H1 (cell line): ENCODE measurements at places on chromosomes 2 and 18.

DNA sequence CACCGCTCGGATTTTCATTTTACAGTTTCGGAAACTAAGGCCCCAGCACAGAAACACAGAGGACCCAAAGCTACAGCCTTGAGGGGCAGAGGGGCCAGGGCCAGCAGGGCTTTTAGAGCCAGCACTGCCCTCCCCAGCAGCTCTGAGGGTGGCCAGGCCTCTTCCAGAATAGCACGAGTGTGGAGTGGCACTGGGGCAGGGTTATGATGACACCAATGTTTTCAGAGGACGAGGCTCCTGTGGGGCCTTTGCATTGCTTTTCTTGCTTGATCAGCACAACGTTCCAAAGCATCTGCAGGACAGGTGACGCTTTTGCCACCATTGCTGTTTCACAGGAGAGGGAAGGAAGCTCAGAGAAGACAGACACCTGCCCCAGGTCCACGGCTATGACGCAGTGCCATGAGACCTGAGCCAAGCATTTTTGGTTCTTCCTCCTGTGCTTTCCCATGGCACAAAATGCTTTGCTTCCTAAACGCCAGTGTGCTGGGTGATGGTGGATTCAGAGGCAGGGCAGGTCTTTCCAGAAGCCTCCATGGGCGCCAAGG, 126.9 kb downstream of the MBP start:
- H3K4me3 ChIP-seq: no peak overlapping the region
- DNase-seq: no peak
- H3K36me3 ChIP-seq: no peaks in the 10 kb centered on the region
- no peak overlapping the region for H3K27ac ChIP-seq
- peaks cover 12% of the 10 kb centered on the region; the same call in 1 of the 2 replicates for H3K4me1 ChIP-seq

- H3K4me1 ChIP-seq: no peaks in the 10 kb centered on the region
- peaks cover 56% of the 10 kb centered on the region for H3K36me3 ChIP-seq
- no peak overlapping the region for H3K27ac ChIP-seq
- peak; percentile 17 for DNase-seq
Measured at GRCh38 chr2:135840601-135841000, 3.6 kb upstream of the LCT start.

- no peaks in the 10 kb centered on the region for H3K36me3 ChIP-seq
- peaks cover 12% of the 10 kb centered on the region for H3K4me1 ChIP-seq
Measured at GRCh38 chr2:170155022-170155722, 22.8 kb upstream of the MYO3B start.

GRCh38 chr2:28640260-28640907, 111.2 kb upstream of the PPP1CB start:
- H3K4me1 ChIP-seq: no peaks in the 10 kb centered on the region
- no peak overlapping the region for H3K27ac ChIP-seq
- no peak for DNase-seq
- H3K4me3 ChIP-seq: no peak overlapping the region
- H3K27me3 ChIP-seq: no peaks in the 10 kb centered on the region

DNA sequence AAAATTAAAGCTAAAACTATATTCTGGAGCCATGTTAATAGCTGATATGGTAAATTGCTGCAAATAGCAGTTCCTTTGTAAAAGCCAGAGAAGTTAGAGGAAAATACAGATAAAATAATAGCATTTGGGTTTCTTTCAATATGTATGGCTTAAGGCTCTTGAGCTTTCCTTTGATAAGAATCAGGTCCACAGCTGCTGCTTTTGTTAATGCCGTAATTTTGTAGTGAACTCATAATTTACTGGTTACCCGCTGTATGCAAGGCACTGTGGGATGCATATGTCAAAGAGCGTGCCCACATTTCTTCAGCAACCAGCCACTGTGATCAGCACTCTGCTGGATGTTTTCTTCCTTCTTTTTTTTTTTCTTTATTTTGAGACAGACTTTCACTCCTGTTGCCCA, 79.1 kb downstream of the MOGAT1 start:
- no peaks in the 10 kb centered on the region for H3K36me3 ChIP-seq
- DNase-seq: no peak
- H3K4me3 ChIP-seq: no peak overlapping the region
- H3K4me1 ChIP-seq: peaks cover 8% of the 10 kb centered on the region; the same call in 1 of the 2 replicates
- H3K27me3 ChIP-seq: peaks cover 1% of the 10 kb centered on the region
- H3K27ac ChIP-seq: no peak overlapping the region

DNA sequence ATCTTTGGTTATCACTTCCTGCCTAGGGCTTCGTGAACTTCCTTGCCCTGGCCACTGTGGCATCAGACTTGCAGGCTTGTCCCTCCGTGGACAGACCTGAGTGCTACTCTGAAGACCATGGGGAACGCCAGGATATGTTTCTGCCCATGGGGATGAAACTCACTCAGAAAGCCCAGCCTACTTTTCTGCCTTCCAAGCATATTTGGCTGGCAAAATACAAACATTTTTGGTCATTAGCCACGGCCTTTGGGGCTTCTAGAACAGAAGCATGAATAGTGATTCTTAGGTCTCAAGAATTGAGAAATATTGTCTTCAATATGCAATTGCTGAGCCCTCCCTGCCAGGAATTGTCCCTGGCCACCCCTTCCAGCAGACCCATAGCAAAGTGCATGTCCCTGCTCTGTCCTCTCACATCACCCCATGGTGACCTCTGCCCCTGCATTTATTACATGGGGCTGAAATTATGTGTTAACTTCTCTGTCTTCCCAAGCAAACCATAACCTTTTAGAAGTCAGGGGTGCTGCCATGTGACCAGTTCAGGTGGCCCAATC, 152.4 kb downstream of the OSR1 start:
- no peak for DNase-seq
- H3K27me3 ChIP-seq: no peaks in the 10 kb centered on the region
- H3K27ac ChIP-seq: no peak overlapping the region
- no peak overlapping the region for H3K4me3 ChIP-seq
- no peaks in the 10 kb centered on the region for H3K36me3 ChIP-seq
- no peaks in the 10 kb centered on the region for H3K4me1 ChIP-seq

DNA sequence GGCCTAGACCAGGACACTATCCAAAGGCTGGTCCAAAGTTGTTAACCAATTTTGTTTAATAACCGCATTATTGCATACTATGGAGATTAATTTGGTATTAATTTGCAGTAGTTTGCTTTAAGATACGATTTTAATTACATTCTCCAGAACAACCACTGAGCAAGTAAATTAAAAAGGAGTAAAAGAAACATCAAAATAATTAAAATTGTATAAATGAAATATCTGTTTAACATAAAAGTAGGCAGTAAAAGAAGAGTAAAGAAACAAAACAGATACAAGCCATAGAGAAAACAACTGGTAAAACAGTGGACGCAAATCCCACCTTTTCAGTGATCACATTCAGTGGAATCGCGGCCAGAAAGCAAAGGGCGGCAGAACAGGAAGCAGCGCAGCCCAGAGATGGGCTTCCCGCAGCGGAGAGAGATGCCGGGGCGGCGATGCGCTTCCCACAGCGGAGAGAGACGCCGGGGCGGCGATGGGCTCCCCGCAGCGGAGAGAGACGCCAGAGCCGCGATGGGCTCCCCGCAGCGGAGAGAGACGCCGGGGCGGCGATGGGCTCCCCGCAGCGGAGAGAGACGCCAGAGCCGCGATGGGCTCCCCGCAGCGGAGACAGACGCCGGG, 176.8 kb downstream of the RTP5 start:
- no peak overlapping the region for H3K27ac ChIP-seq
- H3K4me1 ChIP-seq: no peaks in the 10 kb centered on the region
- no peak overlapping the region for H3K4me3 ChIP-seq
- H3K36me3 ChIP-seq: no peaks in the 10 kb centered on the region
- DNase-seq: no peak
- peaks cover 91% of the 10 kb centered on the region for H3K27me3 ChIP-seq

GRCh38 chr2:124702777-124703176, 677.7 kb downstream of the CNTNAP5 start:
- no peak overlapping the region for H3K27ac ChIP-seq
- H3K4me3 ChIP-seq: no peak overlapping the region
- no peak for DNase-seq
- H3K4me1 ChIP-seq: no peaks in the 10 kb centered on the region
- H3K36me3 ChIP-seq: no peaks in the 10 kb centered on the region
- H3K27me3 ChIP-seq: no peaks in the 10 kb centered on the region

DNA sequence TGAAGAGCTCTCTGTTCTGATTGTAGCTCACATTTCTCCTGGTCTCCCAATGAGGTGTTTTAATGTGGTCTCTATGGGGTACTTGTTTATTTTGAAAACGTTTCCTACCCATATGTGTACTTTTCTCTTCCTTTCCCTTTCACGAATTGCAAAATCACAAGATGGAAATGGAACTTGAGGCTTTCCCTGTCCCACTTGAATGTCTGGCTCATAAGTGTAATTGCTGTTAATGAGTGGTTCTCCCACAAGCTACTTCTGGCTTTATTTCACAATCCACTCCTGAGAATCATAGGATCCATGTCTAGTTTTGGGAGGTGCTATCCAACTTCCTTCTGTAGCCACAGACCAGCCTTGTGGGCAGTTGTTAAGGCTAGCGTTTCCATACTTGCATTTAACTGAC, 81.1 kb upstream of the CAVIN2 start:
- no peaks in the 10 kb centered on the region for H3K36me3 ChIP-seq
- no peak for DNase-seq
- H3K4me1 ChIP-seq: no peaks in the 10 kb centered on the region
- no peak overlapping the region for H3K4me3 ChIP-seq

DNA sequence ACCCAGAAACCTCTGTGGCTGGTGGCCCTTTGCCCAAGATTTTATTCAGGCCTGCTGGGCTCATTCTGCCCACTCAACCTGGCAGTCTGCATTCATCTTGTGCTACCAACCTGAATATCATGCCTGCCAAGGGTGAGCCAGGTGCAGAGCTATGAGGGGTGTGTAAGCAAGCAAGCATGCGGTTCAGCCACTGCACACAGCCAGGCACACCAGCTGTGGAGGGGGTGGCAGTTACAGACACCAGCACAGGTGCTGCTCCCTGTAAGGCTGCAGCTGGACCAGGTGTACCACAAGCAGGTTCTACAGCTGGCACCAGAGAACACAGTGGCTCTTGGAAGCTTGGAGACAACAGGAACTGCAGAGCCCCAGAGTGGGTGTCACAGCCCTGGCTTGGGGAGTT, 633.2 kb downstream of the FBXO15 start:
- H3K27ac ChIP-seq: no peak overlapping the region
- no peaks in the 10 kb centered on the region for H3K4me1 ChIP-seq
- DNase-seq: no peak
- H3K27me3 ChIP-seq: no peaks in the 10 kb centered on the region
- no peaks in the 10 kb centered on the region for H3K36me3 ChIP-seq

GRCh38 chr2:11681722-11682589, 12.0 kb upstream of the NTSR2 start:
- no peak overlapping the region for H3K27ac ChIP-seq
- H3K4me3 ChIP-seq: no peak overlapping the region
- H3K27me3 ChIP-seq: no peaks in the 10 kb centered on the region

DNA sequence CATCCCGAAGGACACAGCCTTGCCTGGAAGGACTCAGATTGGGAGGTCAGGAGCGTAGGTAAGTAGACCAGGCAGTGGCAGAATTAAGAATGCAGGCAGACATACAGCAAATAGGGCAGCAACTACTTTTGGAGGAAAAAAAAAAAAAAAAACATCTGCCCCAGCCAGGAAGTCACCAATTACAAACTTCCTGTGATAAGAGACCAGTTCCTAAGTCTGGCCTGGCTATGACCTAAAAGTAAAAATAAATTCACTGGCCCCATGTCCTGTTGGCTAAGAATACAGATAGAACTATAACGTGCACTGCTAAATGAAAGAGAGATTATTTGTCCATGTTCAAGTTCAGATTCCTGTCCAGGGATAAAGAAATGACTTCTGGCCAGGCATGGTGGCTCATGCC, 45.2 kb upstream of the NOSTRIN start:
- no peaks in the 10 kb centered on the region for H3K36me3 ChIP-seq
- no peaks in the 10 kb centered on the region for H3K27me3 ChIP-seq
- no peak overlapping the region for H3K4me3 ChIP-seq
- H3K4me1 ChIP-seq: no peaks in the 10 kb centered on the region

DNA sequence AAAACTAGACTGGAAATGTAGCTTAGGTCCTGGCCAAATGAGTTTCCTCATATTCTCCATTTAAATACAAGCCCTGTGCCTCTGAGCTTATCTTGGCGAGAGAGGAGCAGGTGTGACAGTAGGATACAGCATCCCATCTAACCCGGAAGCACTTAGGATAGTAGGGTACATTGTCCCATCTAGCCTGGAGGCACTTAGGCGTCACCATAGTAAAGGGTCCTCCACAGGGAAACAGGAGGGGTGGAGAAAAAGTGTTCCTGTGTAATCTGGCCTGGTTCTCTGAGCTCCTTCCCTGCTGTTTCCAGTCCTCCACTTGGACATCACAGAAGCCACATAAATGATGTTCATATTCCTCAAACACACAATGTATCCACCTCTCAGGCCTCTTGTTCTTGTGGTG, 301.4 kb downstream of the GALR1 start:
- H3K27me3 ChIP-seq: no peaks in the 10 kb centered on the region
- H3K27ac ChIP-seq: no peak overlapping the region
- DNase-seq: no peak
- H3K4me1 ChIP-seq: no peaks in the 10 kb centered on the region

DNA sequence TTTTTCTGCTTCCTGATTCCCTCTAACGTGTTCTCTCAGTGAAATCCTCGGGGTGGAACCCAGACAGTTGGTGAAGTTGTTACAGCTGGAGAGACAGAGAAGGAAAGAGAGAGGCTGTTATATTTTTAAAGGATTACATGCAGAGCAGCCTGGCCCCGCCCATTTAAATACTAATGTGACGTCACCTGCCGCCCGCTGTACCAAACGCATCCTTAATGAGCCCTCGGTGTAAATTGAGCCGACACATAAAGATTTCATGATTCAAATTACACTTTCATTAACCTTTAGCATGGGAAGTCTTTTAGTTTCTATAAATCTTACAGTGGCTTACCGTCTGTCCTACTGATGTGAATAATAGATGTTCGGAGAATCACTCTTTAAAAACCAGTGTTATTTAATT, 164.0 kb upstream of the SIX3 start:
- no peak overlapping the region for H3K27ac ChIP-seq
- H3K4me3 ChIP-seq: no peak overlapping the region
- no peaks in the 10 kb centered on the region for H3K36me3 ChIP-seq
- peaks cover 31% of the 10 kb centered on the region for H3K4me1 ChIP-seq
- H3K27me3 ChIP-seq: no peaks in the 10 kb centered on the region

GRCh38 chr18:74064510-74064909, 83.1 kb downstream of the FBXO15 start:
- no peak for DNase-seq
- H3K4me1 ChIP-seq: peaks cover 2% of the 10 kb centered on the region
- no peak overlapping the region for H3K27ac ChIP-seq
- no peaks in the 10 kb centered on the region for H3K36me3 ChIP-seq
- no peak overlapping the region for H3K4me3 ChIP-seq
- H3K27me3 ChIP-seq: no peaks in the 10 kb centered on the region

- H3K4me3 ChIP-seq: no peak overlapping the region; the same call in 1 of the 2 replicates
- no peak overlapping the region for H3K27ac ChIP-seq
- peak; percentile 57 for DNase-seq
- no peaks in the 10 kb centered on the region for H3K4me1 ChIP-seq
Measured at GRCh38 chr2:70789304-70790135, 923 bp downstream of the FIGLA start.
